ENCODE measurements at places on chromosomes 5 and 9. TPM values are rescaled to one million over a fixed set of nuclear protein-coding genes. Genes with fewer than 3 reads are reported as not detected.

Gene FNIP1
- total RNA-seq, result 36.5 TPM

Gene P4HA2
- 81.9 TPM for total RNA-seq

Gene LCN1
- total RNA-seq, result not detected

Gene AJM1
- 1.7 TPM for total RNA-seq

Gene ADAMTSL1
- 3.1 TPM for total RNA-seq

Gene CCL28
- 6.4 TPM for total RNA-seq

Gene TCERG1
- 48.9 TPM for total RNA-seq

Gene ZMYND19
- 22.3 TPM for total RNA-seq

Gene PCDHB15
- total RNA-seq, result 2.8 TPM

Gene ACTBL2
- total RNA-seq, result 0.29 TPM

Gene PCDH12
- 15.6 TPM for total RNA-seq

Gene MLLT3
- total RNA-seq, result 17.0 TPM

Gene SPAG8
- 1.8 TPM for total RNA-seq

Gene GPR151
- total RNA-seq, result not detected

Gene C5orf15
- 34.7 TPM for total RNA-seq

- H3K36me3 ChIP-seq, result no peaks in the 10 kb centered on the region
- H3K4me1 ChIP-seq, result no peaks in the 10 kb centered on the region
- H3K27me3 ChIP-seq, result no peaks in the 10 kb centered on the region
- H3K27ac ChIP-seq, result no peak overlapping the region
These were observed 277.5 kb upstream of the NREP start for GRCh38 chr5:112034421-112034979.

DNA sequence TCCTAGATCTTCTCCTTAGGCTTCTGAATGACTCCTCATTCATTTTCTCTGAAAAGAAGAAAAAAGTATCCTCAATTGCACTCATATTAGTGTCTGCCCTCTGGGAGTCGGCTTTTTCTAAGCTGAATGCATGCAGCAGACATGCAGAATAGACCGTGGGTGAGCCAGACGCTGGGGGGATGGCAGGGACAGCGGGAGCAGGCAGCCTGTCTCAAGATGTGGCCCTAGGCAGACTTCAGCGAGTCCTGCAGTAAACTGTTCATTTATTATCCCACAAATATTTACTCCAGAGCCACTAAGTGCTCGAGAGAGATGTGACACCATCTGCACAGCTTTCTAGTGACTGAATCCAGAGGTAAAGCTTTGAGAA lies 164.9 kb upstream of the RAI14 start:
- H3K4me3 ChIP-seq, result no peak overlapping the region
- DNase-seq, result no peak
- peaks cover 13% of the 10 kb centered on the region for H3K4me1 ChIP-seq
- H3K36me3 ChIP-seq, result no peaks in the 10 kb centered on the region

GRCh38 chr9:123542435-123543225 lies 186.6 kb downstream of the CRB2 start:
- no peaks in the 10 kb centered on the region for H3K36me3 ChIP-seq
- no peak for DNase-seq
- H3K27me3 ChIP-seq, result no peaks in the 10 kb centered on the region
- H3K27ac ChIP-seq, result no peak overlapping the region

- no peak overlapping the region for H3K27ac ChIP-seq
- H3K4me3 ChIP-seq, result no peak overlapping the region
- H3K4me1 ChIP-seq, result no peaks in the 10 kb centered on the region
- no peaks in the 10 kb centered on the region for H3K27me3 ChIP-seq
- no peaks in the 10 kb centered on the region for H3K36me3 ChIP-seq
These were observed 91.7 kb upstream of the GDNF start for GRCh38 chr5:37931541-37931940.

DNA sequence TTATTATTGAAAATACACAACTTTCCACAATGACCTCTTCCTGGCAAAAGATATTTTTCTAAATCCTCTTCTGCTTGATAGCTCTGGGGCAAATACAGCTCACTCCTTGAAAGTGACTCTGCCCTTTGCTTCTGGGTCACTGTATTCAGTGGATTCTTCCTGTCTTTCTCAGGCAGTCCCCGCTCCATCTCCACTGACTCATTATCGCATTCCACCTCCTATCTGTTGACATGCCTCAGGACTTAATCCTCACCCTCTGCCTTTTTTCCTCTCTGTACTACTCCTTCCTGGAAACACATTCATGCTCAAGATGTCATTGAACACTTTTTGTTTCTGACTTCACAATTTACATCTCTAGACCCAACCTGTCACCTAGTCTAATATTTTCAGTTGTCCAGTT lies 8.4 kb upstream of the RGS7BP start:
- no peaks in the 10 kb centered on the region for H3K4me1 ChIP-seq
- H3K36me3 ChIP-seq, result no peaks in the 10 kb centered on the region
- no peak overlapping the region for H3K27ac ChIP-seq
- DNase-seq, result no peak

DNA sequence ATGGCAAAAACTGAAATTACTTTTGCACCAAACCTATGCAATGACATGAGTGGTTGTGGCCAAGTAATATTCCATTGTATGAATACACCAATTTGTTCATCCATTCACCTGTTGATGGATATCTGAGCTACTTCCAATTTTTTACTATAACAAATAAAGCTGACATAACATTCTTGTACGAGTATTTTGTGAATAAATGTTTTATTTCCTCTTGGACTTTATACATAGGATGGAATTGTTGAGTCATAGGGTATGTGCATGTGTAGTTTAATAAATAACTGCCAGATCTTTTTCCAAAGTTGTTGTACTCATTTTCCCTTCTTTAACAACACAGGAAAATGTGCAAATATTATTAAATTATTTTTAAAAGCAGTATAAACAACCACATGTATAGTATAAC lies 146.1 kb upstream of the ZNF462 start:
- no peak overlapping the region for H3K4me3 ChIP-seq
- no peak overlapping the region for H3K27ac ChIP-seq
- no peaks in the 10 kb centered on the region for H3K27me3 ChIP-seq
- DNase-seq, result no peak

DNA sequence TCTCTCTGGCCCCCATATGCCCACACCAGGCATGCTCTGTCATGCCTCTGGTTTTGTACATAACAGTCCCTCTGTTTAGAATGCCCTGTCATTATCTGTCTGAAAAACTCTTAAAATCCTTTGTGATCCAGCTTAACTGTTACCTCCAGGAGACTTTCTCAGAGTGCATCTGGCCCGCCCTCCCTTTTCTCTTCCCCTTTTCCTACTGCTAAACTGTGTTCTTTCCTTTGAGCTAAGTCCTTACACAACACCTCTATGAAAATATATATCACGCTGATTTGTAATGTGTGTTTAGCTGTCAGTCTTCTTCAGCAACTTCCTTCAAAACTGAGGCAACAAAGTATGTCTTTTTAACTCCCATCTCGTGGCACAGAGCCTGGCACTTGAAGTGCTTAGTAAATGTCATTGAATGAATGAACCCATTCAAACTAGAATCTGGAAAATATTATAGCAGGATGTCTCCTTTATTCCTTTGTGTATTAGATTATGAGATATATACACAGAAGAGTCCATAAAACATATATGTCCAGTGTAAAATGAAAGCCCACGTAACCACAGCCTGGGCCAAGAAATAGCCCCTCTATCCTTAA lies 166.2 kb upstream of the KLF9 start:
- no peaks in the 10 kb centered on the region for H3K36me3 ChIP-seq
- H3K27ac ChIP-seq, result no peak overlapping the region
- no peak for DNase-seq
- no peak overlapping the region for H3K4me3 ChIP-seq
- H3K4me1 ChIP-seq, result peaks cover 26% of the 10 kb centered on the region

DNA sequence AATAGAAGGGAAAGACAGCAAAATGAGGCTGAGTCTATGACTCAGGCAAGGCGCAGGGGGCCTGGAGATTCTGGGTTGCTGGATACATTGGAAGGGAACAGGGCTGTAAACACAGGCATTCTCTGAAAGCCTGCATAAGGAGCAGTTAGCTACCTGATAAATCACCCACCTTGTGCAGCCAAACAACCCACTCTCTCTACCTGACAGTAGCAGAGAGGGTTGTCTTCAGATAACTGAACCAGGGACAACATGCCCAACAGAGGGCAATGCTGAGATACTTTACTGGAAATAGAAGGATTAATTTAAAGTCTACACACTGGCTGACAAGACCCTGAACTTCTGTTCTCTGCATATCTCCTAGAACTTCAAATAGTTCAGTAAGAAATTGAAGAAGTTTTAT lies 161.6 kb downstream of the KCTD16 start:
- no peak overlapping the region for H3K4me3 ChIP-seq
- H3K4me1 ChIP-seq, result no peaks in the 10 kb centered on the region
- no peak for DNase-seq
- no peaks in the 10 kb centered on the region for H3K36me3 ChIP-seq
- no peaks in the 10 kb centered on the region for H3K27me3 ChIP-seq

DNA sequence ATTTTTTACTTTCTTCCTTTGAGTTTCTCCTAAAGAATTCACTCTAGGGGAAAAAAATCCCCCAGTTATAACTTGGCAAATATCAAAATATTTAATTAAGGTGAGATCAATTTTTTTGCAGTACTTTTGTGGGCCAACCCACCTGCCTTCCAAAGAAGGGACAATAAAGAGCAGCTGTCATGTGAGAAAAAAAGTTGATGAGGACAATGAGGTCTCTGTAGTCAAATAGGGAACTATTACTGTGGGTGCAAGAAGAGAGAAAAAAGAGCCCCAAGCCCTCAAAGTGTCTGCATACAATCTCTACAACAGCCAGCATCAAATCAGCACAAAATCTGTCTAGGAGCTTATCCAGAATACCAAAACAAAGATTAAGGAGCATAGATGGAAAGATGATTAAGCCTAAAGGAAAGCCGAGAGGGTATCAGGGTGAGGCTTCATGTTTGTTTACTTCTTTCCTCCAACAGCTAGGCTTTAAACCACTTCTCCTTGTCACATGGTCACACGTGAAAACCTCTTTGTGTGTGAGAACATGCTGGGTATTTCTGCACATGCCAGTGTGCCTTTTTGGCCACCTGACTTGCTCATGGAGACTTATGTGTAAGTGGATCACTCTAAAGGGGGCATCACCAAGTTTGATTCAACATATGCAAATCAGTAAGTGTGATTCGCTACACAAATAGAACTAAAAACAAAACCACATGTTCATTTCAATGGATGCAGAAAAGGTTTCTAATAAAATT lies 19.2 kb upstream of the FYB1 start:
- no peaks in the 10 kb centered on the region for H3K36me3 ChIP-seq
- peak overlapping the region; percentile 57 for H3K27ac ChIP-seq
- H3K4me1 ChIP-seq, result no peaks in the 10 kb centered on the region
- H3K4me3 ChIP-seq, result no peak overlapping the region
- H3K27me3 ChIP-seq, result no peaks in the 10 kb centered on the region
- DNase-seq, result no peak

DNA sequence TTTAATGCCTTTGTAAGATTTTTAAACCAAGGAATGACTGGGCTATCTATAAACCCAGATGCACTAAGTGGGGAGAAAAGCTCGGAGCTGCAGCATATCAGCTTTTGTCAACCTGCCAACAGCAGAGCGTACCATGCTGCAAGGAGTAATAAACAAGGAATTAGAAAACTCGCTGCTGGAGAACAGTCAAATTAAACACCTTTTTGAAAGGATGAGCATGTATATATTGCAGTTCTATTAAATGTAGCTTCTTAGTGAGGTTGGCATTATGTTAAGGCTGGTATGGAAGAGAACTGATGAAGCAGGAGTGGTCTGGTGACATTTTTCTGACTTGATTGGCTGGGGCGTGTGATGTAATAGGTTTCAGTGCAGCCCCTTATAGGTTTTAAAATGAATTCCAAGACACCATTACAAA lies 74.7 kb downstream of the PIK3R1 start:
- peaks cover 31% of the 10 kb centered on the region for H3K4me1 ChIP-seq
- peak; percentile 60 for DNase-seq
- no peak overlapping the region for H3K4me3 ChIP-seq
- peaks cover 35% of the 10 kb centered on the region for H3K36me3 ChIP-seq
- H3K27me3 ChIP-seq, result no peaks in the 10 kb centered on the region

- peak; percentile 16 for DNase-seq
- no peak overlapping the region for H3K4me3 ChIP-seq
- no peaks in the 10 kb centered on the region for H3K27me3 ChIP-seq
- no peak overlapping the region for H3K27ac ChIP-seq
- no peaks in the 10 kb centered on the region for H3K4me1 ChIP-seq
These were observed 65.7 kb downstream of the IRX2 start for GRCh38 chr5:2685651-2686272.

- H3K27me3 ChIP-seq, result no peaks in the 10 kb centered on the region
- H3K27ac ChIP-seq, result no peak overlapping the region
- H3K4me3 ChIP-seq, result no peak overlapping the region
- no peaks in the 10 kb centered on the region for H3K4me1 ChIP-seq
- no peaks in the 10 kb centered on the region for H3K36me3 ChIP-seq
- no peak for DNase-seq
These were observed 5.3 kb upstream of the ERAP2 start for GRCh38 chr5:96871027-96871399.

Data from left lung (tissue), 14 donors.